ENCODE measurements at places on chromosomes 12 and 14.

GRCh38 chr12:53187145-53187899 lies 6.6 kb upstream of the CSAD start:
- DNase-seq, result no peak

DNA sequence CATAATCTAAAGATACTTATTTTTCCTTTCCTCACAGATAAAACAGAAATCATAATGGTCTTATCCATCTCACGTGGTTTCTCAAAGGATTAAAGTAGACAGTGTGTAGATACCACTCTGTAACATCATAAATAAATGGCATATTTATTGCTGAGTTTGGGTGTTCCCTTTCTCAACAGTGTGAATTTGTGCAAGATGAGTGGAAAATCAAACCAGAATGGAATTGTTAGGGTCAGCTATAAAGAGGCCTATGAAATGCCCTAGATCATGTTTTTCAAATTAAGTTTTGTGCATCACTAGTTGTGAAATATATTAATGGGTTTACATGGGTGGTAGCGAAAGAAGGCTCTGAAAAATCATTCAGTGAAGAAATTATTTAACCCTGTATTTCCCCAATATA lies 216.3 kb upstream of the GARIN6 start:
- DNase-seq, result no peak

DNA sequence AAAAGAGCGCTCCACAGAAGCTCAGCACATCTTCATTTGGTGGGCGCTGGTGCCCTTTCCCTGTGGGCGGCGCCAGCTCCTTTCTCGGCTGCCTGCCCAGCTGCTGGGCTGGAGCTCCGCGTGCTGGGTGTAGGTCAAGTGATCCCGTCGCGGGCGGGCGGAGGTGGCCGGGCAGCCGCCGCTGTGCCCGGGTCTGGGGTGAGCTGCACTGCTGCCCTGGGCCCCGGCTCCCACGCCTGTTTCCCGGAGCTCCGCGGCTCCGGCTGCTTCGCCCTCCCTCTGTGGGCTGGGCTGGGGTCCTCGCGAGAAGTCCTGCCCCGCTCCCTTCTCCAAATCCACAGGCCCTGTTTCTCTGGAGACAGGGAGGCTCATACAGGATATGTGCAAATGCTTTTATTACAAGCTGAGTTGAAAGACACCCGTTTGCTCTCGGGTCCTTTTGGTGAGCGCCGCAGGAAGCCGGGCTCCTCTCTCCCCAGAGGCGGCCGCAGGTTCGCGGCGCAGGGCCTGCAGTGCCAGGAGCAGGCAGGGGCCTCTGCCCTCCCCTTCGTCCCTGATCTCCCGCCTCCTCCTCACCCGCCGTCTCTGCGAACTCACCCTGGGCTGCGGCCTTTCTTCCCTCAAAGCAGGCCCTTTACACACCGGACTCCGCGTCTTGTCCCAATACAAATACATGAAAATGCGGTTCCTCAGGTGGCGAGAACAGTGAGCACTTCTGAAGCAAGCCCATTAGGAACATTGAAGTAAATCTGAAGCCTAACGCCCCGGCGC lies 67.8 kb upstream of the CAPRIN2 start:
- peak; percentile 46 for DNase-seq

GRCh38 chr14:72521968-72522741 lies 371.7 kb downstream of the DPF3 start:
- peak; percentile 44 for DNase-seq

GRCh38 chr12:54020591-54021405 lies 7.4 kb upstream of the HOXC6 start:
- no peak for DNase-seq

DNA sequence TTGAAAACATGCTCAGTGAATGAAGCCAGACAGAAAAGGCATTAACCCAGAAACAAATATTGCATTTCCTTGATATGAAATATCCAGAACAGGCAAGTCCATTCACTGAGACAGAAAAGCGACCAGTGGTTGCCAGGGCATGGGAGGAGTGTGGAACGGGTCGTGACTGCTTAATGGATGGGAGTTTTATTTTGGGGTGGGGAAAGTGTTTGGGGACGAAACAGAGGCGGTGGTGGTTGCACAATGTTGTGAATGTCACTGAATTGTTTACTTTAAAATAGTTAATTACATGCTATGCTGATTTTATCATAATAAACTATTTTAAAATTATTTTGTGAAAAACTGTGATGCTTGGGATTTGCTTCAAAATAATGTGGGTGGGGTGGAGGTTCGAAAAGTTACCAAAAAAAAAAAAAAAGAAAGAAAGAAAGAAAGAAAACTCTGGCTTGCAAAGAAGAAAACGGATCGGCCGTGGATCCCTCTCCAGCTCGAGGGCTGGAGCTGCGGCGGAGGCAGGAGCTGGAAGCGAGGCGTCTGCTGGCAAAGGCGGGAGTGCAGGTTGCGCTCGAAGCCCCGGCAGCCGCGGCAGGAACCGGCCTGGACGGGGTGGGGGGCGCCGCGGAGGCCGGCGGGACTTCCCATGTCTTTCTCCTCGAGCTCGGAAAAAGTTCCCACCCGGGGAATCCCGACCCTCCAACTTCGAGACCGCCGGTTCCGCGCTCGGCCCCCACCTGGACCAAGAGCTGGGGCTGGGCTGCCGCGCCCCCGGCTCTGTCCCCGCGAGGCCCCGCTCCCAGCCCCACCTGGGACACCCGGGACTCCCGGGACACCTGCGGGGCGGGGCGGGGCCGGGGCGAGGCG lies 524 bp upstream of the P2RX2 start:
- no peak for DNase-seq

- no peak for DNase-seq
Observed at GRCh38 chr12:119594399-119594730, 791 bp downstream of the TMEM233 start.

DNA sequence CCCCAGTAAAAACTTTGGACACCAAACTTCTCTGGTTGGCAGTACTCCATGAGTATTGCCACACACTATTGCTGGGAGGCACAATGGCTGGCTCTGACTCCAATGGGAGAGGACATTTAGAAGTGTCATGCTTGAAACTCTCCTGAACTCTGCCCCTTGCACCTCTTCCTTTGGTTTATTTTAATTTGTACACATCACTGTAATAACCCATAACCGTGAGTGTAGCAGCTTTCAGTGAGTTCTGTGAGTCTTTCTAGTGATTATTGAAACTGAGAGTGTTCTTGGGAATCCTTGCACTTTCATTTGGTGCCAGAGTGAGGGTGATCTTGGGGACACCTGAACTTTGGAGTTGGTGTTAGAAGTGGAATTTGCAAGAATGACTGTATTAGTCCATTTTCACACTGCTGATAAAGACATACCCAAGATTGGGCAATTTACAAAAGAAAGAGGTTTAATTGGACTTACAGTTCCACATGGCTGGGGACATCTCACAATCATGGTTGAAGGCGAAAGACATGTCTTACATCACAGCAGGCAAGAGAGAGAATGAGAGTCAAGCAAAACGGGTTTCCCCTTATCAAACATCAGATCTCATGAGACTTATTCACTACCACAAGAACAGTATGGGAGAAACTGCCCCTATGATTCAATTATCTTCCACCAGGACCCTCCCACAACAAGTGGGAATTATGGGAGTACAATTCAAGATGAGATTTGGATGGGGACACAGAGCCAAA lies 41.3 kb upstream of the CEP83 start:
- DNase-seq, result no peak

DNA sequence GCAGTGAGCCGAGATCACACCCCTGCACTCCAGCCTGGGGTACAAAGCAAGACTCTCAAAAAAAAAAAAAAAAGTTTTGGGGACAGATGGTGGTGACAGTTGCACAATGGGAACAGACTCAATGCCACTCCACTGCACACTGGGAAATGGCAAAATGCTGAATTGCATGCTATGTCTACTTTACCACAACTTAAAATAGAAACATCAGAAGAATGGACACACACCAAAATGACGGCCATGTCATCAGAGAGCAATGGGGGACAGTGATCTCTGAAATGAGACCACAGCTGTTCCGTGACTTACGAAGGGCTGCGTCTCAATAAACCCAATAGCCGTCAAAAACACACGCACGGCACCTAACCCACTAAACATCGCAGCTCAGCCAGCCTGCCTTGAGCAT lies 13.7 kb downstream of the DDX54 start:
- DNase-seq, result no peak

GRCh38 chr14:23071921-23072539 lies 14.7 kb upstream of the CDH24 start:
- no peak for DNase-seq

DNA sequence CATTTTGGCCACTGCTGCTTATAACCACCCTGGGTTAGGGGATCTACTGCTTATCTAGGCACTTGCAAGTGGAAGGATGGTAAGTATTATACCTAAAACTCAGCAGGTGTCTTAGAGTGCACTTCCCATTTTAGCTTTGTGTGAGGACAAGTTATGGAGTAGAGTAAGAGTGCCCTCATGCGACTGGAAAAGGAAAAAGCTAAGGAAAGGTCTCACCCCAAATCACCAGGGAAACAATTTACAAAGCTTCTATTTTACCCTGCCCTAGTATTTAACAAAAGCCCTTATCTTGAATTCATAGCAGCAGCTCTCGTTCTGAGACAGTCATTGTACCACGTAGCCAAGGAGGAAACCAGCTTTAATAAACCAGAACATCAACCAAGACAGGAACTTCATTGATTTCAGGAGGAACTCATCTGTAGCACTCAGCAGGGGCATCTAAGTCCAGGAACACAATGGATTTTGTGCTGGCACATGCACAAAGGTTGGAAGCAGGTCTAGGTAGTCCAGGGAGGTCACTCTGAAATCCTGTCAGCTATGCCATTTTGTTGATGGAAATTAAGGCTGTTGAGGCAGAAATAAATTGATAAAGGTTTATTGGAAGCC lies 2.9 kb downstream of the RDH12 start:
- DNase-seq, result peak; percentile 61

DNA sequence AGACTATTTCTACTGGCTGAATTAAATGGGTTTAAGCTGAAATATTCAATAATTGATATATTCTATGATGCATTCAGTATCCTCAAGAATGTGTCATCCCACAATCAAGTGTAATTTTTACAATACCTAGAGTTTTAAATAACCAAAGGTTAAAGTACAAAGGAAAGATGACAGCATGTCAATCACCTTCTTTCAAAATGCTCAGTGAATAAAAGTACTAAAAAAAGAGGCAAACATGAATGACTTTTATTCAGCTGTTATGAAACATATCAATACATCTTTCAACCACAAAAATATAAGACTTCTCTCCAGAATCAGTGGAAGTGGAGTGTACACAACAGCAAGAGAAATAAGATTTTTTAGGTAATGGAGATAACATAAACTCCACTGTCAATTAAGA lies 72.0 kb downstream of the NELL2 start:
- no peak for DNase-seq

DNA sequence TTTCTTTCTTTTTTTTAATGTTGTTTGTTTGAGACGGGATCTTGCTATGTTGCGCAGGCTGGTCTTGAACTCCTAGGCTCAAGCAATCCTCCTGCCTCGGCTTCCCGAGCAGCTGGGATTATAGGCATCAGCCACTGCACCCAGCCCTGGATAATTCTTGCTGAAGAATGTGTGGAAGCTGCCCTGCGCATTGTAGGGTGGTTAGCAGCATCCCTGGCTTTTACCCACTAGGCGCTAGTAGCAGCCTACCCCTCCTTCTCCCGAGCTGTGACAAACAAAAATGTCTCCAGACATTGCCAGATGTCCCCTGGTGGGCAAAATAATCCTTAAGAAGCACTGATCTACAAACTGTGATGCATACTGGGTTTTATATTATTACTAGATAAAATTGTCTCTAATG lies 6.6 kb downstream of the DCAF4 start:
- no peak for DNase-seq

DNA sequence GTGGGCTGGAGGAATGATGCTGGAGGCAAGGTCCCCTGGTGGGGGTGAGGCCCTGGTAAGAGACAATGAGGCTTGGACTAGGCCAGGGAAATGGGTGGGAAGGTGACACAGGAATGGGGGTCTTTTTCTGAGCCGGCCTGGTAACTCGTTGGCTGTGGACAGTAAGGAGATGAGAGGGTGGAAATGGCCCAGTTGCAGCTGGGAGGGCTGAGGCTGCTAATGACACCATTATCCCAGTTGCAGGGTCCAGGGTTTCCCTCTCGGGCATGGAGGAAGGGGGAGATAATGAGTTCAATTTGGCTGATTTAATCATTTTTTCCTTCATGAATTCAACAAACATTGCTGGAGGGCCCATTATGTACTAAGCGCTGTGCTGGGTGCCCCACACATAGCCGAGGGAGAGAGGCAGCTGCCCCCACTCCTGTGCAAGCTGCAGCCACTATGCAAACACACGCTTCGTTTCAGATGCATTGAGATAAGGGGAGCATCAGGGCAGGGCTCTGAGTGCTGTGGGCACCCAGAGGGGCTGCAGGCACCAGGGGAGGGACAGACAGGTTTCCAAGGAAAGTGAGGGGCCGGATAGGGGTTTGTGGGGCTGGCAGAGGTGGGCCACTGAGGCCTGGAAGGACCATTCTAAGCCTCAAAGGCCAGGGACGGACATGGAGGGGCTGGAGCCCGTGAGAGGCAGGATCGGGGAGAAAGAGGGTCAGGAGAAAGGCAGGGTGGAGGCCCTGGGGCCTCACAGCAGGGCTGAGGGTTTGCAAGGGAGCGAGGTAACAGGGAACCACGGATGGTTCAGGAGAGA lies 43.2 kb upstream of the MEG3 start:
- DNase-seq, result no peak

- DNase-seq, result no peak
Observed at GRCh38 chr12:116210762-116211161, 66.7 kb downstream of the MED13L start.

GRCh38 chr12:103386451-103386850 lies 109.3 kb downstream of the C12orf42 start:
- no peak for DNase-seq

- DNase-seq, result no peak
Observed at GRCh38 chr14:59337141-59337611, 128.0 kb downstream of the GPR135 start.

All from activated CD4-positive, alpha-beta T cell treated with anti-CD3 and anti-CD28 coated beads, Interleukin-10, Interleukin-2, amounts not matched to agents 100 ng/mL and 50 ng/mL, durations not matched to agents 16 hours and 8 hours (primary cell).